ENCODE measurements at places on chromosomes 13 and 19.

DNA sequence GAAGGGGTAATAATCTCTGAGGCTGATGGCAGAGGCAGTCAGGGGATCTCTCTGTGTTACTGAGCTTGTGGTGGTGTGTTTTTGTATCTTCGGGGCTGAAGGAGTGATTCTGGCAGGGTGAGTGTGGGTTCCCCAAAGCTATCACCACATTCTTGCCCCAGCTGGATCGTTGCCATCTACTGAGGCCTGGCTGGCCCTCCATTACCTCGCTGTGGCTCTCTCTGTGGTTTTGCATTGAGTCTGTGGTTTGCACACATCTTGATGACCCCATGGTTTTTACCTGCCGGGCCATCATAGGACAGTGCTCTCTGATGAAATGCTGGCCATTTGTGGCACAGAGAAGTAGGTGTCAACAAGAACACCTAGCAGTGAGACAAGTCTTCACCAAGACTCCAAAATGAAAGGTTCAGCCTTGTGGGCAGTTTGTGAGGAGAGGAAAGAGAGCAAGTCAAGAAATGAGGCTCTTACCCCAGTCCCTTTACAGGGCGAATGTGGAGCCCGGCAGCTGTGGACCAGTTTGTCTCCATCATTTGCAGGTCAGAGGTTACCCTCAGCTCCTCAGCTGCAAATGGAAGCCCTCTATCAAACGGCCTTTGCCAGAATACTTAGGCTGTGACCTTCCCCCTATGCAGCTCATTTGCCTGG, 69.0 kb upstream of the NPAS1 start:
- DNase-seq = peak; percentile 45

- DNase-seq = peak; percentile 45
Measured at GRCh38 chr19:5048091-5048726, 79.3 kb downstream of the KDM4B start.

DNA sequence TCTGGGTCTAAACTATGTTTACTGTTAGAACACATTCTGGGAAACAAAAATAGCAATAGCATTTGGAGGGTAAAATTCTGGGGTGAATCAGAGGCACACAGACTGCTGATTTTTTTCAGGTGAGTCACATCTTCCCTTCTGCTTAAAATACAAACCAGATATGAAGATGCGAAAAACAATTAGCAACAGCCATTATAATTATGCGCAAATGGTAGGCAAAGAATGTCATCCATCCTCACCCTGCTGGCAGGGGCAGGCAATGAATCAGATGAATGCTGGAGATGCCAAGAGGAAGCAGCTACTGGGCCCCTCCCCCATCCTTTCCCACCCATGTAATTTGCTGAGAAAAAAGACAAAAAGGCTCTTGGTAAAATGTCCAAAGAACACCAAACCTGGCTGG, 282.9 kb downstream of the KLF5 start:
- no peak for DNase-seq

- no peak for DNase-seq
Measured at GRCh38 chr13:44103429-44104196, 223.9 kb downstream of the LACC1 start.

DNA sequence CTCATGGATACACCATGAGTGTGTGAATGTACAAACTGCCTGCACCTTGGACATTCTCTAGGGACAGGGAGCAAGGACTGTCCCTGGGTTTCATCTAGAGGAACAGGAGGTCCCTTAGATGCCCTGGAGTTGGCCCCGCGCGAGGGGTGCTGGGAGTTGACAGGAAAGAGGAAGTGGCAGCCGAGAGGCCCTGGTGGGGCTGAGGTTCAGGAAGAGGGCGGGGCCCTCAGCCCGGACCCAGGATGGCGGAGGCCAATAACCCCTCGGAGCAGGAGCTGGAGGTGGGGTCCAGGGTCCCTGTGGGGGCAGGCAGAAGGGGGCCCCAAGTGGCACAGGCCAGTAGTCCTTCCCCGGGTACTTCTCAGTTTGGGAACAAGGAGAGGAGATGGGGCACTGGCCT, 6.9 kb downstream of the PKN1 start:
- DNase-seq = peak; percentile 74

- no peak for DNase-seq
Measured at GRCh38 chr13:110281736-110282135, 25.2 kb downstream of the COL4A1 start.

GRCh38 chr13:80132741-80133601, 208.0 kb downstream of the SPRY2 start:
- no peak for DNase-seq

GRCh38 chr13:45732916-45733315, 30.8 kb downstream of the CBY2 start:
- no peak for DNase-seq

- no peak for DNase-seq
Measured at GRCh38 chr13:96677029-96677428, 317.2 kb downstream of the OXGR1 start.

- no peak for DNase-seq
Measured at GRCh38 chr13:61252213-61252612, 163.4 kb downstream of the PCDH20 start.

GRCh38 chr13:58960888-58961287, 1202.8 kb downstream of the DIAPH3 start:
- DNase-seq = no peak

GRCh38 chr13:59660582-59660981, 503.1 kb downstream of the DIAPH3 start:
- DNase-seq = no peak

DNA sequence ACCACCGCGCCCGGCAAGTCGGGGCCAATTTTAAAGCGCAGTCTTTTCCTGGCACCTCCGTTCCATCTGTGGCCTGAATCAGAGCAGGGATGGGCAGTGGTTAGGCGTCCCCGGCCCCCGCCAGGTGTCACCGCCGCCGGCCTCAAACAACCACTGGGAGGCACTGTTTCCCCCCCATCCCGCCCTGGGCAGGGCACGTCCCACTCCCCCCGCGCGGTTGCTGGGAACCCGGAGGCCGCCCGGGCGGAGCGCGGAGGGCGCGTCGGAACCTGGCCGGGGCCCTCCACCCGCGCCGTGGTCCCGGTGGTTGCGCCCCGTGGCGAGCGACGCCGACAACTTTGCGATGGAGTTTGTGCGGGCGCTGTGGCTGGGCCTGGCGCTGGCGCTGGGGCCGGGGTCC, at the start of gene GRIN3B:
Gene GRIN3B, plus strand, starts transcription at position 325 of the 400 bp plus-strand sequence. Its CDS starts 19 bp downstream, at position 344.
- DNase-seq = peak; percentile 34

DNA sequence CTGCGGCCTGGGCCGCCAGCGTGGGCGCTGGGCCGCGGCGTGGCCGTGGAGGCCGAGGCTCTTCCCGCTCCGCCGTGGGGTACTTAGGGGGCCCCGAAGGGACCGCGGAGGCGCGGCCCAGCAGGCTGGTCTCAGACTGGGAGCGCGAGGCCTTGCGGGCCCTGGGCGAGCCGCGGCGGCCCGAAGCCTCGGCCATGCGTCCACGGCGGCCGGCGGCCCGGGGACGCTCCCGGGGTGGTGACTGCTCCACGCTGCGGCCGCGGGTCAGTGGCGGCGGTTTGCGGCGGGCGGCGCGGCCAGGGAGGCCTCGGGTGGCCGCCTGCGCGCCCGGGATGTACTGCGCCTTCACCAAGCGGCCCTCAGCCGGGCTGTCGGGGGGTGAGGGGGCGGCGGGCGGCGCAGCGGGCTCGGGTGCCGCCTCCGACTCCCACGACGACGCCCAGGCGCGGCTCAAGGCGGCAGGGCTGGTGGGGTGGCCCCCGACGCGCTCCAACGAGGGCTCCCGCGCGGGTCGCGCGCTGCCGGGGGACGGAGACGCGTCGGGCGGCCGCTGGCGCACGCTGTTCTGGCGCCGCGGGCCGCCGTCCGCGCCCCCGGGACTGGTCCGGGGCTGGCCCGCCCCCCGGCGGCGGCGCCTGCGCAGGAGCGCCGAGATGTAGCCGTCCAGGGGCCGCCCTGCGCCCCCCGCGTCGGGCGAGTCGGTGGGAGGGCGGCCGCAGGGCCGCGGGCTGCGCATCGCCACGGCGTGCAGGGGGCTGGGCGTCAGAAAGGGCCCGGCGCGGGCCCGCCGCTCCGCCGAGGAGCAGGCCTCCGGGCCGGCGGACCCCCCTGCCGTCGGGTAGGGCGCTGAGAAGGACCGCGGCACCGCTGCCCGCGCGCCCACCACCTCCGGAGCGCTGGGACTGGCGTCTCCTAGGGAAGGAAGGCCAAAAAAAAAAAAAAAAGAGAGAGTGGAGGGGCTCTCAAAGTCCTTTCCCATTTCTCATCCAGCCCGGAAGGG, 11.7 kb downstream of the DACT3 start:
- DNase-seq = no peak

DNA sequence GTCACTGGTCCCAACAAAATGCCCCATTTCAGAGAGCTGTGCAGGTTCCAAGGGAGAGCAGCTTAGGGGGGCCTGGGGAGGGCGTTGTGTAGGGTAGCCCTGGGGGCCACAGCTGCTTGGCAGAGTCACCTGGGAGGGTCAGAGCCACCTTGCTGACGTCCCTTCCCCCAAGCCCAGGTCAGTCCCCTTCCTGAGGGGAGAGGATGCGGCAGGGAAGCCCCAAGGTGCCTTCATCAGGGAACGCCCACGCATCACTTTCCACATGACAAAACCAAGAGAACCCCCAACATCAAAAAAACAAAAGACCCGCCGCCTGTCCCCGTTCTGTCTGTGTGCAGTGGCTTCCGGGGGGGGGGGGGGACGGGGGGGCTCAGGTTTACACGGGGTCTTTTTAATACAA, 5.3 kb upstream of the UQCR11 start:
- DNase-seq = no peak

GRCh38 chr19:397941-398706, 10.8 kb downstream of the C2CD4C start:
- DNase-seq = no peak

DNA sequence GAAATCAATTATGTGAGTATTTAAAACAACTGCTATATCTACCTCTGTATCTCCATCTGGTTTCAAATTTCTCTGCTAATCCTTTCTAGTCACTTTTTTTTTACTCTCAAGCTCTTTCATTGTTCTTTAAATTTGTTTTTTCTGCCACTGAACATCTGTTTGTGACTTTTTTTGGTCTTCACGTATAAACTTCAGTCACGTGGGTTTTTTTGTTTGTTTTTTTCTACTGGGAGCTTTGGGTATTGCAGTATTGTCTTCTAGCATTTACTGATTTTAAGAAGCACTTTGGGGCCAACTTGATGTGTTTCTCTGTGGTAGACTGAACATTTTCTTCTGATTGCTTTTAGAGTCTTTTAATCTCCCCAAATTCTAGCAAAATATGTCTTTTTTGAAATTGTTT, 262.6 kb upstream of the RXFP2 start:
- no peak for DNase-seq

GRCh38 chr13:31322026-31322425, 122.3 kb downstream of the B3GLCT start:
- DNase-seq = no peak

All from immature natural killer cell (primary cell).